T-helper 9 cell (primary cell): ENCODE measurements at places on chromosomes 6 and 20.

- DNase-seq, result no peak
Measured at GRCh38 chr6:111032484-111033140, 50.8 kb downstream of the RPF2 start.

DNA sequence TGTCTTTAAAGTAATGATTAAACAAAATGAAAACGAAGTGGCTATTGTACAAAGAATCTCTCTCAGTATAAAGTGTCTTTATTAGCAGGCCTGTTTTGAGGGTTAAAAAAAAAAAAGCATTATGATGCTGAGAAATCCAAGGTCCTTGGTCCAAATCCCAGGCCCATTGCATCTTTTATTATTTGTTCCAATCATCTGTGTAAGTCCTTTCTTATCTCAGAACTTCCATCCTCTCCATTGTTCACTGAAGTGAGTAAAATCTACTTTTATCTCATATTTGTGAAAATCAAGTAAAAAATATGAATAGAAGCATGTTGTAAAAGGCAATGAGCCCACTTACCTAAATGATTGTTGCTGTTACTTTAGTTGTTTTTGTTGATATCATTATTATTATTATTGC is 499.1 kb upstream of the JAG1 start:
- DNase-seq, result no peak

GRCh38 chr6:150238336-150238741 is 95.5 kb downstream of the PPP1R14C start:
- DNase-seq, result no peak

GRCh38 chr6:11983306-11983705 is 28.8 kb upstream of the HIVEP1 start:
- DNase-seq, result no peak

DNA sequence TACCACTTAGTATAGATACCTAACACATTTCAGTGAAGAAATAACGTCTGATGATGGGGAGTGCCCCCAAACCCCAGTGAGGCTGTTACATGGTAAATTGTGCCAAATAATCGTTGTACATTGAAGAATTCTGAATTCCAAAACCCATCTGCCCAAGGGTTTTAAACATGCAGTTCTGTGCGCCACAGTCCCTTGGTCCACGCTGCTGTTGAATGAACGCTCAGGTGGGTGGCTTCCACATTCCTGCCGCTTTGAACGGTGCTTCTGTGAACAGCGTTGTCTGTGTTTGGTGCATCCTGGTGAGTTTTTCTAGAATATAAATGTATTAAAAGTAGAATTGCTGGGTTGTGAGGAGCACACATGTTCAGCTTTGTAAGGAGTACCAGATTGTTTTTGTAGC is 2.9 kb downstream of the GID8 start:
- DNase-seq, result no peak

DNA sequence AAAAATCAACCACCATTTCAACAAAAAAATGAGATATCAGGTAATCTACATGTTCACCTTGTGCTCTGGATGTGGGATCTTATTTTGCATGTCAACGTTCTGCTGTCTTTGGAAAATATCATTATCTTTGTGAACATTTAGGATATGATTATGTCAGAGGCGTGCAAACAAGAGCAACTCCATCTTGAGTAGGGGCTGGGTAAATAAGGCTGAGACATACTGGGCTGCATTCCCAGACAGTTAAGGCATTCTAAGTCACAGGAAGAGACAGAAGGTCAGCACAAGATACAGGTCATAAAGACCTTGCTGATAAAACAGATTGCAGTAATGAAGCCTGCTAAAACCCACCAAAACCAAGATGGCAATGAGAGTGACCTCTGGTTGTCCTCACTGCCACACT is 28.8 kb upstream of the ZBTB24 start:
- DNase-seq, result no peak

DNA sequence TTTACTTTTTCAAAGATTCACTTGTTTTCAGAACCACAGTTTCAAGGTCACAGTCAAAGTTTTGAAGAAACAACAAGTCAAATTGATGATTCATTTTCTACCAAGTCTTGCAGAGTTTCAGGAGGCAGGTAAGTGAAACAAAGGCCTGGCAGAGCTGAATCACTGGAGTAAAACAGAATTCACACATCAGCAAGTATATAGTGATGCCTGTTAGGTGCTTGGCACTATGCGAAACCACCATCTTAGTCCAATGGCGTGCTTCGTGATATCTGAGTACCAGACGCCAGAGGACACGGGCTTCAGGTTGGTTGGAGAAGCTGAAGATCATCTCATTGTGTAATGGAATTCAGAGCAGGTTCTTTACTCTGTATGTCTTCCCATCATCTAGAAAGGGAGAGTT is 75.9 kb downstream of the RTN4IP1 start:
- no peak for DNase-seq

DNA sequence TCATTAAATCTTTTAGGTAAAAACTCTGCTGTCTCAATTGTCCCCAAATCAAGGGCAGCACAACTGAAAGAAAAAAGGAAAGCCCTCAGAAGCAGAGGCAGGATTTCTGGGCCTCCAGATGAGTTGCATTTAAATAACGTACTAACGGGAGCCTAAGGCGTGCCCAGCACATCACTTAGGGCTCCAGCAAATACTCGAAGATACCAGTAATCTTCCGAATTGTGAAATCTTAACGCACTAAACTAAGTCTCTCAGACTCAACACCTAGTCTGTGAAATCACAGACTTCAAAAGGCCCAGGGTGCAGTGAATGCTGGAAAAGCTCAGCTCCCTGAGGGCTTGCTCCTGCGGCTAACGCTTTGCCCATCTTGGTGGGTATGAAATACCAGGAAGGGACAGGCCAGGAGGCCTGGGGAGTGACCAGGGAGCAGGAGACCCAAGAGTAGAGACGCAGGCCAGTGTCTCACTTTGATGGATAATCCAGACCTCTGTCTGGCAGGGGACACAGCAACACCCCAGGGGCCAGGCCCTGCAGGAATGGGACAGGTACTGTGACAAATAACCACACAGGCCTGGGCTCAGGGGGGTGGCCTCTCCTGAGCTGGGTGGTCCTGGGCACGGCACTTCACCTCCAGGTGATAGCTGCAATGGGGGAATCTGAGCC is 36.4 kb downstream of the RRBP1 start:
- DNase-seq, result no peak

DNA sequence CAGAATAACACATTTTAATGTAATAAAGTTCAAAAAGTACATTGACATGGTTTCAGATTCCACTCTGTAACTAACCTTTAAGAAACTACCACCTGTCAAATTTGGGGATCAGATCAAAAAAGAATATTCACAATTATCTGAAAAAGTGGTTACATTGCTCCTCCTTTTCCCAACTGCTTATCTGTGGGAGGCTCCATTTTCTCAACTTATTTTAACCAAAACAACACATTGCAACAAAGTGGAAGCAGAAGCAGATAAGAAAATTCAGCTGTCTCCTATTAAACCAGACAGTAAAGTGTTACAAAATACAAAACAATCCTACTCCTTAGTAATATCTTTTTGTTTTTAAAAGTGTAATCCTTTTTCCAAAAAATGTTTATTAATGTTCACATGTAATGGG is 61.4 kb downstream of the PDSS2 start:
- DNase-seq, result no peak

DNA sequence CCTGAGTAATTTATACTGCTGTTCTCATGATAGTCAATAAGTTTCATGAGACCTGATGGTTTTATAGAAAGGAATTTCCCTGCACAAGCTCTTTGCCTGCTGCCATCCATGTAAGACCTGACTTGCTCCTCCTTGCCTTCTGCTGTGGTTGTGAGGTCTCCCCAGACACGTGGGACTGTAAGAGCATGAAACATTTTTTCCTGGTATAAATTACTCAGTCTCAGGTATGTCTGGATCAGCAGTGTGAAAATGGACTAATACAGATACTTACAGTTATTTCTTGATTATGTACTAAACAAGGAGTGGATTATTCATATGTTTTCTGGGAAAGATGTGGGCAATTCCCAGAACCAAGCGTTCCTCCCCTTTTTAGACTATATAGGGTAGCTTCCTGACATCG is 1.9 kb upstream of the TRIM38 start:
- no peak for DNase-seq

GRCh38 chr6:43796903-43797890 is 27.2 kb downstream of the VEGFA start:
- DNase-seq, result no peak

DNA sequence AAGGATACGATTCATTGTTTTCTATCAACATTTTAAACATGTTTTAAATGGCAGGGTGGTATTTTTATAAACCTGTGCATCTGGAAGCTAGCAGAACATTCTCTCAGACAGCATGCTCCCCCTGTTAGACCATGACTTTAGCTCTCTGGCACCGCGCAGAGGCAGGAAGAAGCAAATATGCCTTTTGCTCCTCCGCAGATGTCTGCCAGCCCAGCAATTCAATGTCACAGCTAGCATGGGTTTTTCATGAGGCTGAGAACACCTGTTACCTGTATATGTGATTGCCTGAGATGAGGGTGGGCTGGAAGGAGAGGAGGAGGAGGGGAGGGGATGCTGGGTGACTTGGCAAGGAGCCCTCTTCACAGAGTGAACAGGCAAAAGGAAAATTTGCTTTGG is 6.7 kb downstream of the MTCH1 start:
- DNase-seq, result no peak

DNA sequence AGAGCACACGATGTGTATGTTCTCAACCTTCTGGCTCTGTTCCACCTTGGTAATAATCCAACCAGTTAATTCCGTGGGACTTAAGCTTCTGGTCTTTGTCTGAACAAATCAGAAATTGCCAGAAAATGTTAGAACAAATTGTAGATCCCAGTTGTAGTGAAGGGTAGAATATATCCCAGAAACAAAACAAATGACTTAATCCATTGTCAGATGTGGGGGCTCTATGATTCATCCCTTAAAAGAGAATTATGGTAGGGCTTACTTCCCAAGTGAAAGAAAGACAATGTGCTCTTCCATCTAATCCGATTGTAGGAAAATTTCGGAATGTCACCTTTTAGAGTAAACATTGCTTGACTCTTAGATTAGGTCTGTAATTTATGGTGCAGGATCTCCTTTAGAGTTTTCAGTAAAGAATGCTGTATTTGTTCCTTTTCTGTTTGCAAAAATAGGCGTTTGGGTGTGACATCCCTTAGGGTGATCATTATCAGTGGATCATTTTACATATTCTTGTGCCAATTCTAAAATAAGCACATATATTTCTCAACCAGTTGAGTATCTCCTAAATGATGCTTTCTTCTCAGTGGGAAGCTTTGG is 234.5 kb upstream of the ZNF217 start:
- DNase-seq, result no peak

DNA sequence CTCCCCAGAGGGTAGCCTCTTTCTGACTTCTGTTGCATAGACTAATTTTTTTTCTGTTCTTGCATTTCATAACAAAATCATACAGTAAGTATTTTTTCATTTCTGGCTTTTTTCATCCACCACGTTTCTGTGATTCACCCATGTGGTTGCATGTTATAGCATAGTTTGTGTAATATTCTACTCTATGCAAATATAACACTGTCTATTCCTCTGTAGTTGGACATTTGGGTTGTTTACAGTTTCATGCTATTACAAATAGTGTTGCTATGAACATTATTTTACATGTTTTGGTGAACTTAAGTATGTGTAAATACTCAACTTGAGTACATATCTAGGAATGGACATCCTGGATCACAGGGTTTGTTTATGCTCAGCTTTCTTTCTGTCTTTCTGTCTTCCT is 187.2 kb upstream of the KCNG1 start:
- no peak for DNase-seq

GRCh38 chr20:36407199-36407733 is 101.1 kb downstream of the DLGAP4 start:
- DNase-seq, result no peak

DNA sequence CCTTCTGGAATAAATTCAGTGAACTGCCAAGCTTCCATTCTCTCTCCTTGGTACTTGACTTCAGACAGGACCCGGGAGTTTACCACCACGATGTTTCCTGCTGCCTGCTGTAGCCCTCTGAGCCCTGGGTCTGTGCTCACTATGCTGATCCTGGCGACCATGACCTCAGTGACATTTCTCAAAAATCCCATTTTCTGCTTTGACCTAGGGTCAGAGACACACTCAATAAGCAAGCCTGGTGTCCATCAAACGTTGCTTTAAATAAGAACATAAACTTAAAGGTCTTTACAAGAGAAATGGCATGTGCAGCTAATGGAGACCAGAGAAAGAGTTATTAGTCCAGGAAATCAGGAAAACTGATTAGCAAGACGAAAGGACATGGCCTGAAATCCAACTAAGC is 509.7 kb upstream of the SULF2 start:
- no peak for DNase-seq

- DNase-seq, result no peak
Measured at GRCh38 chr6:64146094-64146493, 510.5 kb downstream of the PHF3 start.

DNA sequence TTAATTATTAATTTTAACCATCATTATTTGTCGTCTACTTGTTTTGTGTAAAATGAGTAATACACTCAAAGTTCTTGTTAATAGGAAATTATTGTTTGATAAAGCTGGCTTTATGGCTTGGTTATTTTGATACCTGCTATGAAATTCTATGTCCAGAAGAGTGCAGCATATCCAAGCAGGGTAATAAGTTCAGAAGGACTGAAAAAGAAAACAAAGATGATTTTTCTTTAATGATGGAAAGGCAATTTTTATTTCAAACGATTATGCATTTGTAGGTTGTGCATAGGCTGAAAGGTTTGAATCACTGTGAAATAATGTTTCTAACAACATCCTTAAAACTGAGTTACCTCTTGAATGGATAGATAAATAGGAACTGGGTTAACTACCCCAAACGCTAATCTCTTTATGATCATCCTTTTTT is 1.4 kb upstream of the MAN1A1 start:
- DNase-seq, result no peak

DNA sequence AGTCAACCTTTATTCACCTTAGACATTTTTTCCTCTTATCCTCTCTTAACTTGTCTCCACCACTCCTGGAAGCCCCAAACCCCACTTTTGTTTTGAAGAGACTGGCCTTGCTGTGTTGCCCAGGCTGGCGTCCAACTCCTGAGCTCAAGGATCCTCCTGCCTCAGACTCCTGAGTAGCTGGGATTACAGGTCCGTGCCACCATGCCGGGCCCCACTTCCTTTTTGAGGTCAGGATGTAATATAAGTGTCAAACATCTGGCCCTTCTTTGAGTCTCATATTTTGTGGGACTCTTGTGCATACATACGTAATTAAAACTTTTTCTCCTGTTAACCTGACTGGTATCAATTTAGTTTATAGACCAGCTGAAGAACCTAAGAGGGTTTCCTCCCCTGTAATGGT is 1.4 kb upstream of the CDK19 start:
- no peak for DNase-seq

GRCh38 chr6:150252714-150253444 is 110.0 kb downstream of the PPP1R14C start:
- DNase-seq, result no peak

DNA sequence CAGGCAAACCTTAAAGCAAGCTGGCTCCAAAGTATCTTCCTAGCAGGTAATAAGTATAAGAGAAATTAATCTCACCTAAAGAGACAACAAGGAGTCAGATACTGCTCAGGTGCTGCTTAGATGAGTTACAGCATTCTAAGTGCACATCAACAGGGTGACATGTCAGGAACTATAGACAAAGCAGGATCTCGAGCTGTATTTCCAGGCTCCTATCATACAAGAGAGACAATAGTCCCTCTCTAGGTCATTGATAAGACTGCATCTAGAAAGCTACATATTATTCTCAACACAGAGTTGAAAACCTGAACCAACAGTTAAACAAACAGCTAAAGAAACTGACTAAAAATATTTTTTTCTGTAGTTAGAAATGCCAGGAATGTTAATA is 3.9 kb downstream of the PTPRK start:
- no peak for DNase-seq
